ENCODE measurements at places on chromosomes 2 and 18.

DNA sequence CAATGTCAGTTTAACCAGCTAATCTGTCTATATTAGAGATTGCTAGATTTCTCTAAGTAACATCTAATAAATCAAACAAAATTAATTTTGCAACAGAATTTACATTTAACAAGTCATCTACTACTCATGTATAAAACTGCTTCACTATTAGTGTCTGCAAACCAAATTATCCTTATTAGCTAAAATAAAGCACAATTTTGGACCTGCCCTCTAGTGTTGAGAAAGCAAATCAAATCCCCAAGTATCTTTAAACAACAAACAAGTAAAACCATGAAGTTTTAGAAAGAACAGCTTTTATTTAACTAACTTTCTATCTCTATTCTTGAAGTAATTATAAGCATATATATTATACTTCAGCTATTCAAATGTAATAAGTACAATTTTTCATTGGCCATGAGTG lies 113.1 kb upstream of the SP3 start:
- DNase-seq, result no peak

- no peak for DNase-seq
Measured at GRCh38 chr2:171592036-171592555, 69.8 kb downstream of the CYBRD1 start.

DNA sequence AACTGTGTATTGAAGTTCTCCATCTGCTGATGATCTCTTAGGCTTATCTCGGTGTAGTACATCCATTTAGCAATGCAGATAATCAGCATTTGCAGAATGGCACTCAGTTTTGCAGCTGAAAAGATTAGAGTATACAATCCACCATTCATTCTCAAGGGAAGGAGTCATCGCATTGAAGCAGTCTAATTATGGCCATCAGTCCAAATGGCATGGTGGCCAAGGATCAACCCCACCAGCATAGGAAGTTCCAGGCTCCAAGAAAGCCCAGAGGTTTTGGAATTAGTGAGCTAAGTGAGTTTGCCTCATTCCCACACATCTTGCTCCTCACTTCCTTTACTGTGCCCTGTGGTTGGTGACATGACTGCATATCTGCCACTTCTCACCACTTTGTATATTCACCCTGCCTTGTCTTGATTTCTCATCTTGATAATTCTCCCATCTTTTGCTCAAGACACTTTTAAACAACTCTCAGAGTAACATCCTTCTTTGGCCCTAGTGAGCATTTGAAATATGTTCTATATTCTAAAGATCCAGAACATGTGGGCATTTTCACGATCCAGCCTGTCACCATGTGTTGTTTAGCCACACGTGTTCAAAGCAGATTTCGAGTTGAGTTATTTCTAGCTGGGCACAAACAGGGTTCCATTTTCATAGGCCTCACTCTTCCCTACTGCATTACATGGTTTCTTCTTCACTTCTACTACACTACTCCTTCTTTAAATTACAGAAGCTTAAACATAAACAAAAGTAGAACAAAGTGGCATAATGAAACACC lies 1119.8 kb downstream of the TSN start:
- no peak for DNase-seq

- no peak for DNase-seq
Measured at GRCh38 chr2:154912215-154912614, 213.7 kb downstream of the KCNJ3 start.

- DNase-seq, result no peak
Measured at GRCh38 chr2:64391424-64391823, 62.5 kb upstream of the LGALSL start.

DNA sequence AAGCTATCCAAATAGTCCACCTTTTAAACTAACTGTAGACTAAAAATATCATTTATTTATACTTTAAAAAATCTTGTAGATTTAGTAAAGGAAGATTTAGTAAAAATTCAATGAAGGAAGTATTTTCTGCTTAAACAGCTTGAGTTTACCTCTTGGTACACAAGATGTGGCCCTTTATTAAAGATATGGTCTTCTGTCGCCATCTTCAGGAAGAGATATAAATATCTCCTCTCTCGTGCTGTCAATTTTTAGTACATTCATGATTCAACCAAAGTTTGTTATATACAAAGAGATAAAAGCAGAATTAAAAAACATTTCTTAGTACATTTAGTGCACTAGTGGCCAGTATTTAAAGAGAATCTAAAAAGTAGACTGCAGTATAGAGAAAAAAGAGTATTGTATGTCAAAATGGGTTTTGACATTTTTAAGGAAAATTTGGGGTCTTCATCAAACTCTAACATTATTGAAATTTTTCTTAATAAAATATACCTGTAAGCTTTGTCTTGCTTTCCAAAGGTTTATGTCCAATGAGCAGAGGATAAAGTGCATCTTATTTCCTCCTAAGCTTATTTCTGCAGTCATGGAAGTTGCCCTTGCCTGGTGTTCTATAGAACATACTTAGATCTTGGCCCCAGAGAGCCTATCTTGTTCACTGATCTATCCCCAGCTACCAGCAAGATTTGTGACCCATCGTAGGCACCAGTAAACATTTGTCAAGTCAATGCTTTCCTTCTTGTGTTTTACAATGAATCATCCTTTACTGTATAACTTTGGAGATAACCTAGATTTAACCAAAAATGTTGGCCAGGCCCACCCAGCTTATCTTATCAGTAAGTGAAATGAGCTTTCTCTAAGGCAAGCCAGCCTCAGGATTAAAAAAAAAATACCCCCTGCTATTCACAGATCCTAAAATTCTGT lies 18.5 kb upstream of the EML6 start:
- no peak for DNase-seq

- DNase-seq, result no peak
Measured at GRCh38 chr2:98911376-98912154, 24.5 kb downstream of the CRACDL start.
